ENCODE measurements at places on chromosomes 6 and 20.

- no peak for DNase-seq
Measured at GRCh38 chr6:38804358-38804757, 89.2 kb downstream of the DNAH8 start.

DNA sequence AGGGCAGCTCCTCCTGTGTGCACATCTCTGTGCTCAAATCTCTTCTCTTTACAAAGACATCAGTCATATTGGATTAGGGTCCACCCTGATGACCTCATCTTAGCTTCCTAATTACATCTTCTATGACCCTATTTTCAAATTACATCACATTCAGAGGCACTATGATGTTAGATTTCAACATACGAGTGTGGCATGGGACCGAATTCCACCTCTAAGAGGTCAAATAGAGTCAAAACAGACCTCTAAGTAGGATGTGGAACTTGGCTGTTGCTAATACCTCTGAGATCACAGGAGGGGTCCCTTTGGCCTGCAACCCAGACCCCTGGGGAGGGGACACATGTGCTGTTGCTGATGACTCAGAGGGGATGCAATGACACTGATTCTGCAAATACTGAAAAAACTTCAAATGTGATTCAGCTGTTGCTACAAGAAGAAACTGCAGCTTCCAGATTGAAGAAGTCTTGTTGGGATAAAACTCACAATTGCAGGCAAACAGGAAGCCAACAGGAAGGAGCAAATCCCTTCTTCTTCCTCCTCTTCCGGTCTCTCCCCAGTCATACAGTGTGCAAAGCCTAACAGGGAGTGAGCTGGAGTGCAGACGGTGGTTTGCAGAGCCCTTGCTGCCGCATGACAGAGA, 216.2 kb downstream of the MYLK4 start:
- no peak for DNase-seq

DNA sequence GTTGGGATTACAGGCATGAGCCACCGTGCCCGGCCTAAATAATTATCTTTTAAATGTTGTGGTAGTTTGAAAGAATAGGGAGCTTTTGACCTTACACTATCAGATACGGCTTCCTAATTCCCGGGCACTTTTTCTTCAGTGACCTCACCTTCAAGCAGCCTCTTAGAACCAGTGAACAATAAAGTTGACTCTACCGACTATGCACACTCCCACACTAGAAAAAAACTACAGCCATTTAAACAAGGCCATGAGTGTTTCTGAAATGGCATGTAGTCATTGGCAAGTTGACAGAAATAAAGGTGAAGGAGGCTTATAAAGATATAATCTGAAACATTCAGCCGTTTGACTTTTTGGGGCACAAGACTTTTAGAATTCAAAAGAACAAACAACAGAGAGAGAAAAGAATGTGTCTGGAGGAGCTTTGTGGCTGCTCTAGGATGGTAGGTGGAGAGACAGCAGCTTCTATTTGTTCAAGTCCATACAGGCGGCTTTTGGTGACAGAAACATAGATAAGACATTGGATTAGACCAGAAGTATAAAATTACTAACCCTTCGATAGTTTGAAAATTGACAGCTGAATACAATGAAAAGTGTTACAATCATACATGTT, 75.2 kb downstream of the GJA1 start:
- DNase-seq: no peak

DNA sequence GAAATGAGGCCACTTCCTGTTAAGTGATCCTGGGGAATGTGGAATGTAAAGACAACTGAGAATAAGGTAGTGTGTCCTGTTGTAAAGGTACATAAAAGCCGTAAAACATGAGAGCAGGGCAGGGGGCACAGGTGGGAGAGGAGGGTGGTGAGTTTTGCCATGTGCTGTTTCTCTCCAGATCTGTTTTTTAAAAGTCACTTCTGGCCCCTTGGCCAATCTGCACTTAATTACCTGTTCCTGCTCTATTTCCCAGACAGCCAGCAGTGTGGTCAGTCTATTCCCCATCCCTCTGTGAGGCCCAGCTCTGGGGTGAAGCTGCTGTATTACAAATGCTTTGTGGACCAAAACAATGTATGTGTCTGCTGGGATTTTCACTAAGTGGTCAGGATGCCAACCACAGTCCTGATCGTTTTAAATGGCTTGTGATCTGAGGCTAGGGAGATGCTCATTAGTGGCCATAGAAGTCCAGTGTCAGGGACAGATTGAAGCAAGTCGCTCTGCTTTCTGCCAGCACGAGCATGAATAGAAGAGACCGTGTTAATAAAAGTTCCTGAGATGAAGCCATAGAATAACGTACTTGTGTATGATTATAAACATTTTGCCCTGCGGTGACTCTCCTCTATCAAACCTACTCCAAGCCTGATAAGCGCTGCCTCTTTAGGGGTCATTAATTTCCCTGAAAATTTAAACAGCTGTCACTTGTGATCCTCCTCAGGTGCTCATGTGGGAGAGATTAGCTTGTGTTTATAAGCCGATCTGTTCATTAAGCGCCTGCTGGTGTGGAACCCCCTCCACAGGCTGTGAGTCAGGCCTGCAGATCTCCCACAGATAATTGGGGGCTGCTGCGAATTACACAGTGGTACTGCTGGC, 111.8 kb upstream of the CENPW start:
- no peak for DNase-seq

DNA sequence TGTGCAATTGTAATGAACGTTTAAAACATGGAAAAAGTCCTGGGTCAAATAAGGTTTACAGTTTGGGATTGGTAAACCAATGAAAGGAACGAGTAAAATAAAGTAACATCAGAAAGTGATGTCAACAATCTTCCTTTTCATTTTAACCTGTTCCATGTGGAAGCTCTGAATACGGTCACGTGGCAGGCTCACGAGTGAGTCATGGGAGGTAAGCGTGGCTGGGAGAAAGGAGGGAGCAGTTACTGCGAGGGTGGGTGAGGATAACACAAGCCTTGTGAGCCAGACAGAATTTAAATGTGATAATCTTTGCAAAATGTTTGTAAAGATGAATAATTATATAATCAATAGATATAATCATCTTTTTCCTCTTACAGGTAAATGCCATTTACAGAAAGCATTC, 171.3 kb upstream of the HDAC2 start:
- DNase-seq: no peak

- no peak for DNase-seq
Measured at GRCh38 chr6:85044361-85044760, 280.0 kb upstream of the TBX18 start.

DNA sequence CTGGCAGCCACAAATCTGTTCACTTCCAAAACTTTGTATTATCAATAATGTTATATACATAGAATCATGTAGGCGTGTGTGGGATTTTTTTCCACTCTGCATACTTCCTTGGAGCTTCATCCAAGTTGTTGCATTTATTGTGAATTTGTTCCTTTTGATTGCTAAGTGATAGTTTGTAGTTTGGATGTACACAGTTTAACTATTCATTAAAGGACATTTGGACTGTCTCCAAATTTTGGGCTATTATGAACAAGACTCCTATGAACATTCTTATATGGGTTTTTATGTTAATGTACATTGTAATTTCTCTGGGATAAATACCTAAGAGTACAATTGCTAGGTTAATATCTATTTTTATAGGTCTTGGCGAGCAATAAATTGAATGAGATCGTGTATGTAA, 36.2 kb upstream of the GCNT2 start:
- DNase-seq: no peak

GRCh38 chr6:10175362-10175761, 239.5 kb downstream of the TFAP2A start:
- no peak for DNase-seq

DNA sequence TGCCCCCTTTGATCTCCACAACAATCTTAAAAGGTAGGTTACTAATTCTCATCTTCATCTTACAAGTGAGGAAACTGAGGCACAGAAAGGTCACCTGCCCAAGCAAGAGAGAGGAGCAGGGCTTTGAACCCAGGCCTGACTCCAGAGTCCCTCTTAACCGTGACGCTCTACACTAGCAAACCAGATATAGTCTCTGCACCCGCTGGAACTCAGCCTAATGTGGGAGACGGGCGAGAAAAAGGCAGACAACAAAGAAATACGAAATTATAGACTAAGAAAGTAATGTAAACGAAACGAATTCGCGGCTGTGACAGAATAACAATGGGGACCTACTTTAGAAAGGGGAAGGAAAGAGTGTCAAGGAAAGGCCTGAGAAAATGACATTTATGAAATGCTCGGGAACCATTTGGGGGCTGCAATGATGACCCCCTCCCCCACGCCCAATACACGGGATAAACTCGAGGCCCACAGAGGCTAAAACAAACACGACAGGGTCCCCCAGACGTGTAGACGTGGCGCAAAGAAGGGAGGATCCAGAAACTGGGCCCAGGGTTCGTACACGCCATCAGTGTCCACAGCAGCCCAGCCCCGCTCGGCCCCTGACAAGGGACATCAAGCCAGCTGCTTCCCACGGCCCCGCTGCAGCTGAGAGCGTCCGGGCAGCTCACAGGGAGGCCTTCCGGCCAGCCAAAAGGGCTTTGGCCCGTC, 637 bp downstream of the TRPC4AP start:
- no peak for DNase-seq

DNA sequence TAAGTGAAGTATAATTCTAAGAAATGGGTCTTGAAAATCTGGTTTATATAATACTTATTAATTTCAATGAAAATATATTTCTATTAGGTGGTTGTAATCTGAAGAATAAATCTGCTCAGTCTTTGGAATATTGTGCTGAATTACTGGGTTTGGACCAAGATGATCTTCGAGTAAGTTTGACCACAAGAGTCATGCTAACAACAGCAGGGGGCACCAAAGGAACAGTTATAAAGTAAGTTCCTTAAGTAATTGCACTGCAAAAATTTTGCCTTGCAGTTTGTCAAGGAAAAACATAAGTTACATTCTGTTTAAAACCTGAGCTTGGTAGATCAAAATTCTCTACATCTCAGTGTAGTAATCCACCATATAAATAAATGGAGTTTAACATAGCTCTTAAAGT, 106.0 kb downstream of the MYO6 start:
- DNase-seq: no peak

GRCh38 chr6:166411721-166412151, 29.0 kb upstream of the MPC1 start:
- DNase-seq: no peak

GRCh38 chr6:16109659-16110305, 19.1 kb upstream of the MYLIP start:
- DNase-seq: no peak

DNA sequence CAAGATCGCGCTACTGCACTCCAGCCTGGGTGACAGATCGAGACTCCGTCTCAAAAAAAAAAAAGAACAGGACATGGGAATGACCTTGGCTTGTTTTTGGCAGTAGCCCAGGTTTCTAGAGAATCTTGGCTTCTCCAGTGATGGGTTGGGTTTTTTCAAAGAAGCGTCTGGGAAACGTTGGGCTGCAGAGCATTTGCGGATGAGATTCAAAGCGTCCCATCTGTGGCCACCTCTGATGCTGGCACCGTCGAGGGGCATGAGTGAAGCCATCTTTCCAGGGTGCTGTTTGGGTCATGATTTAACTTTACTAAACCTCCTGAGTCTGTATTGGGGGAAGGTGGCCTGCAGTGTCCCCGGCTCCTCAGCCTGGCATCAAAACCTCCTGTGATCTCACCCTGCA, 43.2 kb upstream of the SRF start:
- no peak for DNase-seq
